Endothelial cell (in vitro differentiated cells): ENCODE measurements at places on chromosomes 11 and 22.
A peak's percentile ranks its signal among the peaks of the same experiment; 100 is the strongest.

GRCh38 chr11:126791446-126791845, 209.1 kb downstream of the KIRREL3 start:
- no peak for DNase-seq

- no peak for DNase-seq
Observed at GRCh38 chr11:46733234-46733633, 14.2 kb downstream of the F2 start.

- DNase-seq: peak; percentile 43
Observed at GRCh38 chr22:37518509-37519267, 527 bp downstream of the CARD10 start.

GRCh38 chr11:61083601-61084147, 18.6 kb upstream of the CD5 start:
- no peak for DNase-seq

- DNase-seq: no peak
Observed at GRCh38 chr11:76371170-76371569, 9.8 kb downstream of the THAP12 start.

DNA sequence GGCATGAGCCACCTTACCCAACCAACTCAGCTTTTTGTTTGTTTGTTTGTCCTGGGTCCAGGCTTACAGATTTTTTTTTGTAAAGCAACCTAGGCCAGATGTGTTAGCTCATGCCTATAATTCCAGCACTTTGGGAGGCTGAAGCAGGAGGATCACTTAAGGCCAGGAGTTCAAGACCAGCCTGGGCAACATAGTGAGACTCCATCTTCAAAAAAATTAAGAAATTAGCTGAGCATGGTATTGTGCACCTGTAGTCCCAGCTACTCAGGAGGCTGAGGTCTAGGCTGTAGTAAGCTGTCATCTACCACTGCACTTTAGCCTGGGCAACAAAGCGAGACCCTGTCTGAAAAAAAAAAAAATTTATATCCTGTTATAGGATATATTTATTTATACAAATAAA, 28.7 kb upstream of the GRK2 start:
- no peak for DNase-seq
